ENCODE measurements at places on chromosomes 3 and 15. TPM values are rescaled to one million over a fixed set of nuclear protein-coding genes. Genes with fewer than 3 reads are reported as not detected.

DNA sequence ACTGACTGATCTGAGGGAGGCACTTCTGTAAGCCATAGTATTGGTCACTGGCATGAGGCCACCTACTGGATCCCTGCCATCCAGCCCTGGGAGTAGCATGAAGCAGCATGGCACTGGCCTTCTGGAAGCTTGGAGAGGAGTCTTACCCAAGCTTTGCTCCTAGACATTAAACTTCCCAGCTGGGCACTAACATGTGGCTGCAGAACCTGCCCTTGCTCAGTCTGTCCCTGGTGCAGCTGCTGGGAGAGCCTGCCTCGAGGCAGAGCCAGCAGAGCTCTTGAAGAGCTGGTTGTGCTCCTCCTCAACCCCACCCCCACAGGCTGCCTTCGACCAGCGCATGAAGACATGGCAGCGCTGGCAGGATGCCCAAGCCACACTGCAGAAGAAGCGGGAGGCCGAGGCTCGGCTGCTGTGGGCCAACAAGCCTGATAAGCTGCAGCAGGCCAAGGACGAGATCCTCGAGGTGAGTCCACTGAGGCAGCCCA lies 17.1 kb upstream of the SNX22 start:
- DNase-seq: no peak

Gene TMEM158
- 2.8 TPM for total RNA-seq

- peak; percentile 44 for DNase-seq
Measured at GRCh38 chr3:175179055-175179454, 319.9 kb downstream of the NAALADL2 start.

GRCh38 chr15:32831485-32831884 lies 113.7 kb downstream of the GREM1 start:
- DNase-seq: no peak

- no peak for DNase-seq
Measured at GRCh38 chr3:191340966-191341365, 10.6 kb upstream of the UTS2B start.

Gene TMEM108
- not detected for total RNA-seq

DNA sequence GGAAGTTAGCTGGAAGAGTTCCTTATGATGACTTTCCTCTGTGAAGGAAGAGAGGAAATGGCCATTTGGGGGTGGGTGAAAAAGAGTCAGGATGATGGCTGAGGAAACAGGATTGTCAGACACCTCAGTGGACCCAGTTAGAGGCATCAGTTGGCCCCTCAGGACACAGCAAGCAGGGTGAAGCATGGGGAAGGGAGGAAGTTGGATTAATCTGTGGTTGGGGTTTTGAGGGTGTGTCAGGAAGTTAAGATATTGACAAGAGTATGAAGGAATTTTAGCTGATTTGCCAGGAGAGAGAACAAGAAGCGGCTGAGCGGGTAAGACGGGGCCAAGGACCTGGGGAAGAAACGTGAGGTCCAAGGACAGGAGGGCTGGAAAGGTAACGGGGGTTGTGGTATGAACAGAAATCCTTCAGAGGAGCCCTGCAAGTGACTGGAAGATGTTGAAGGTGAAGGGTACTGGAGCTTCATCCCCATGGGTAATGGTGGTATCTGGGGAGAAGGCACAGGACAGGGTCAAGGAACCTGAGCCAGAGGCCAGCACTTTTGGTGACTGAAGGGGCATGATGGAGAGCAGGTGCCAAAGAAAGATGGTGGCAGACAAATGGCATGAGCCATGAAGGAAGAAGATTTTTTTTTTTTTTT lies 2.7 kb downstream of the UQCC5 start:
- DNase-seq: no peak

DNA sequence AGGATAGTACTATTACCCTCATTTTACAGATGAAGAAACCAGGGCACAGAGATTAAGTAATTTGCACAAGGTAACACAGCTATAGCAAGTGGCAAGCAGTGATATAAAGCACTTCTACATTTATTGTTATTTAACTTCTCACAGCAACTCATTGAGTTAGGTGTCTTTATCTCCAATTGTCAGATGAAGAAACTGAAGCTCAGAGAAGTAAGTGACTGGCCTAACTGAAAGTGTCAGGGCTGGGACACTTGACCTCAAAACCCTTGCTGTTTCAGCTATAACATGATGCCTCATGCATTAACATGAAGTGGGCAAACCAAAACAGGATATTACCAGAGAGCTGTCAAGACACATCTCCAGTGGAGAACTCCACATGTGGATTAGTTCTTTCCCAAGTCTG lies 65.8 kb upstream of the LEKR1 start:
- no peak for DNase-seq

DNA sequence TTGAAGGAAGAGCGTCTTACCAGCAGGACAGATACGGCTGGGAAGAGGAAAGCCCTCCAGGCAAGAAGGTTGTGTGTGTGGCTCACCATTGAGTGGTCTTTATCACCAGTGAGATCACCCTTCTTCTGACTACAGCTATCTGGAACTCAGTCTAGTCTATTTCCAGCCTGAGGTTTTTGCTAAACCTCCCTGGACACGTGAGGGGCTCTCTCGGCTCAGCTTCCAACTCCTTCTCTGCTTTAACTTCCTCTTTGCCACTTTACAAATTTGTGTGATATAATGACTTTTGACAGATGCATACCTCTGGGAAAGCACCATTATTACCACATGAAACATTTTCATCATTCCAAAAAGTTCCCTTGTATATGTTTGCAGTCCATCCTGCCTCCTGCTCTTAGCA lies 15.3 kb upstream of the ROPN1 start:
- DNase-seq: no peak

DNA sequence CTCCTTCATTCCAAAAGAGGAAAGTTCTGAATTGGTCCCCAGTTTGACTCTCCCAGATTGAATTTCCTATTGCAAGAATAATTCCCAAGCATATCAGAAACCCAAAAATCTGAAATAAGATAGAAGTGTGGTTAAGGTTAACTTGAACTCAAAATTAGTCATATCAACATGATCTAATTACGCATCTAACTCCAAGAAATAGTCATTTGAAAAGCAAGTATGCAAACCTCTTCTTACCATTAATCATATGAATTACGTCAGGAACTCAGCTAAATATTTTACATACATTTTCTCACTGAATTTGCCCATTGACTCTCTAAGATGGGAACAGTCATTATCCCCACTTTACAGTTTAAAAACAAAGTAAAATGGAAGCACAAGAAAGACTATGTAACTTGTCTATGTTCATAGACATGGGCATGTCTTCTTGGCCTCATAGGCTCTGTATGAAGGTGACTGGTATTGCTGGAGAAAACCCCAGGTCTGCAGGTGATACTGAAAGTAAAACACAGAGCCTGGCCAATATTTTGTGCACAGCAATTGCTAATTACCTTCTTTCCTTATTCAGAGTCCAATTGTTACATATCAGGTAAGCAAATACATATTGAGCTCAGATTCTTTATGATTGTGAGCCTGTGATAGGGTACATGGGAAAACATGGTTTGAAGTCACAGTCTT lies 139.2 kb downstream of the ATP8B4 start:
- DNase-seq: no peak

Gene CCDC39
- total RNA-seq: under 0.01 TPM

DNA sequence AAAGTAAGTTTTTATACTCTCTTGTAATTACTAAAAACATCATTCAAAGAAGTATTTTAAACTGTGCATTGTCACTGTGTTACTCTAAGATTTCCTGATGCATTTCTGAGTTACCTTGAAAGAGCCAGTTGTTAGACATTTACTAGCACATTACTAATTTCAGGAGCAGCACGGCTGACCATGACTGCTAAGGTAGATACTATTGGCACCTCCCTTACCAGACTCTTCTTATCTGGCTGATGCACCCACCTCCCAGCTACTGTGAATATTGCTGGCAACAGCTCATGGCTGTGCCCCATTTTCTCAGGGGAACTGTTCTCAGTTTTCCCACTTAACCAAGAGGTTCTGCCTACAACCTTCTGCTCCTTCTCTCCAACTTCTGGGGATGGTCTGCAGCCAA lies 29.4 kb downstream of the COL6A5 start:
- no peak for DNase-seq

DNA sequence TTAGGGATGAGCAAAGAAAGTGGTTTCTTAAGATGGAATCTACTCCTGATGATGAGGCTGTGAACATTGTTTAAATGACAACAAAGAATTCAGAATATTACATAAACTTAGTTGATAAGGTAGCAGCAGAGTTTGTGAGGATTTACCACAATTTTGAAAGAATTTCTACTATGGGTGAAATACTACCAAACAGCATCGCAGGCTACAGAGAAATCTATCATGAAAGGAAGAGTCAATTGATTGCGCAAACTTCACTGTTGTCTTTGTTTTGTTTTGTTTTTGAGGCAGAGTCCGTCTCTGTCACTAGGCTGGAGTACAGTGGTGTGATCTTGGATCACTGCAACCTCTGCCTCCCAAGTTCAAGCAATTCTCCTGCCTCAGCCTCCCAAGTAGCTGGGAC lies 107.4 kb upstream of the SLC6A6 start:
- no peak for DNase-seq

DNA sequence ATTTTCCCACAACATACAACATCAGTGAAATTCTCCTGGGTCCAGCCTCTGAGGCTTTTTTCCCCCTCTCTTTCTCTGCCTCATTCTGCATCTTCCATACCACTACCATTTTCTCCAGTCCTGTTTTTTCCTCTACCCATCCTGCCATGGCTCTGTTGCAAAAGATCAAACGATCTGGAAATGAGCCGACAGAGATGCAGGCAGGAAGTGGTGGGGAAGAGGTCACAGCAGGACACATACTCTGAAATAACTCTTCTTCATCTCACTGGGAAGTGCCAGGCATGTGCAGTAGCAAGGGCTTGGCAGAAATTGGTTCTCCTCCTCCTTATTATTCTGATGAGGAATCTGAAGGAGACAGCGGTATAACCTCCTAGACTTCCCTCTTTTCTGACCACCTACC lies 114.3 kb downstream of the CORO2B start:
- no peak for DNase-seq

- peak; percentile 46 for DNase-seq
Measured at GRCh38 chr3:184466413-184466960, 86.6 kb downstream of the CHRD start.

DNA sequence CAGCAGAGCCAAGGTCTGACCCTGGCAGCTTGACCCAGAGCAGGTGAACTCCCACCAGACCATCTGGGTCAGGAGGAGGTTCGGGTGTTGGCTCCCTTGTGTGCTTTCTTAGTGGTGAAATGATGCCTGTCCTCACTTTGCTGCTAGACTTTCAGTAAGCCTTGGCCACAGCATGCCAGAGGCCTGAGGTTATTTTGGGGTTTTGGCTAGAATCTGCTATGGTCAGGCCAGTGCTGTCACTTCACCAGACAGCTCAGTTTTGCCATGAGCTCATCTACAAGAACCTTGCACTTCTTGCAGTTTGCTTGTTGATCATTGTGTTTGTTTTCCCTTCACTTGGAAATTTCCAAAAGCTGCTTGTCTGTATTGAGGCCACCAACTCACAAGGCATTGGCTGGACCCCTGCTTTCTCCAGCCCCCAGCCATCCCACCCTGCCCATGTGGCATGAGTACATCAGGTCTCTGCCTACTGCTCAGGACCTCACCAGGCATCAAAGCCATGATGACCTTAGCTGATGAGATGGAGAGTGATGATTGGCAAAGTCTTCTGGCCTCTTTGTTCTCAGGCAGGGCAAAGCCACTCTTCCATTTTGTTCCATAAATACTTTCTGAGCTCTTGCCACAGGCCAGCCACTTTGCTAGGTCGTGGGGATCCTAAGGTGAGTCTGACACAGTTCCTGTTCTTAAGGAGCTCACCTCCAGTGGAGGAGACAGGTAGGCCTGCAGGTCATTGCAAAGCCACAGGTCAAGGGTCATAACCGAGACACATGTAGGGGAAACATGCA lies 122.6 kb downstream of the ARNT2 start:
- no peak for DNase-seq

DNA sequence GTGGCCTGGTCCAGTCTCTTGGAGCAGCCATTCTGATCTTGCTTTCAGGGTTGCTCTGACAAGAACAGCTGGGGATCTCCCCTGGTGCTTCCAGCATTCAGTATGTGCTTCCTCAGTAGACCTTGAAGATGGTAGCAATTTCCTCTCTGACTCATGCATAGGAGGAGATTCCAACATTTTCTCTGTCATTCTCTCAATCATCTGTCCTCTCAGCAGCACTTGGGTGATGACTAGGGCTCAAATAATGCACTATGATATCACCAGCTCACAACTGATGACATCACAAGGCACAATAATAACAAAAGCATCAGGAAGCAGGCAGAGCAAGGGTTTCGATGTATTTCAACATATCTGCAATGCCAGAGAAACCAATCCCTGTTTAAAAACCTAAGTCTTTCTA lies 52.7 kb downstream of the NFKBIZ start:
- no peak for DNase-seq

DNA sequence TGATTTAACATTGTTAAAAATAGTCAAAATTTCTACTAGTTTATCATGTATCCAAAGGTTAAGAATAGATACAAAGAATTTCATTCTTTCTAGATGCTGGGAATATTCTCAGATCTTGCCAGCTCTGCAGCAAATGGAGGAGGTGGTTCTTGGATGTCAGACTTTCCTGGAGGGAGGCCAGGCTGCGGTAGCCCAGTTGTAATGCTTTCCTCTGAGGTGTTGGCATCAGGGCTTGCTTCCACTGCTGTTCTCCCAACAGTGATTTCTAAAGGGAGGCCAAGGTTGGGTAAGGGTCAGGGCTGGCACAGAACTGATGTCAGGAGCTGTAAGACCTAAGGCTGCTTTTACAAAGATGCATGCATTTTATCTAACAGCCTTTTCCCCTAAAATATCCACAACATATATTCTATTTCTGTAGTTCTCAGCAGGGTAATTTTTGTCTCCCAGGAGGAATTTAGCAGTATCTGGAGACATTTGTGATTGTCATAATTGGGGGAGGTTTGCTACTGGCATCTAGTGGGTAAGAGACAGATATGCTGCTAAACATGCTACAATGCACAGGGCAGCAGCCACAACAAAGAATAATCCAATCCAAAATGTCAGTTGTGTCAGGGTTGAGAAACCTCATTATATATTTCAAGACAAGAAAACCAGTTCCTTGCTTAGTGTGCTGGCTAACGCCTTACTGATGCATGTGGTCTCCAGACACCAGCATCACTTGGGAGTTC lies 42.0 kb upstream of the SPTSSB start:
- DNase-seq: no peak

DNA sequence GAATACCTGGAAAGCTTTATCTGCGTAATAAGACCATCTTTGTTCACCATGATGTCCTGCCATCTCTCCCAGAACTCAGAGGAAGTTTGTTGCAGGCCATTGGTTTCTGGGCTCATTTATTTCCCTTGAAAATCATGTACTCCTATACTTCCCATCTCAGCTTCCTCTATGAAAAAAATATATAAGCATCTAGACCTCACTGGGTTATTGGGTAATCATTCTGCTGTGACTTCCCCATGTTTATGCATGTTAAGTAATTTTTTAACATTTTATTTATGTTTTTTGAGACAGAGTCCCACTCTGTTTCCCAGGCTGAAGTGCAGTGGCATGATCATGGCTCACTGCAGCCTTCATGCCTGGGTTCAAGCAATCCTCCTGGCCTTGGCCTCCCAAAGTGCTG lies 184.5 kb downstream of the ZPLD1 start:
- no peak for DNase-seq

All from dermis microvascular lymphatic vessel endothelial cell (primary cell).